A673 (cell line): ENCODE measurements at places on chromosomes 1 and 21. TPM values are rescaled to one million over a fixed set of nuclear protein-coding genes. Genes with fewer than 3 reads are reported as not detected.

DNA sequence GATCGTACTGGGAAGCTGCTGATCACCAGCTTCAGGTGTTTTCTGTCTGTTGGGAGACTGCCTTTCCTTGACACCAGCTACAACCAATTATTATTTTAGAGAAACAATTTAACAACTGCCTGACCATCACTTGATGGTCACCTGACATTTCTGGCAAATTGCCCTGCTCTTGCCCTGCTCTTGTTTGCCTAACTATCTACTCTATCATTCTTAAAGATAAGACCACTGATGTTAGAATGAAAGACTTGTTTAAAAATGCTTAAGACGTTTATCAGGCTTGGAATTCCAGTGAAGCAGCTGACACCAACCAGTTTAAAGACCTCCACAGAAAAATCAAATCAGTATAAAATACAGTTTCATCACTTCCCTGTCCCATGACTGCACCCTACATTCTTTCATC is 423.3 kb upstream of the CAMK1G start:
- no peak for DNase-seq

- no peak for DNase-seq
These were observed 44.0 kb downstream of the ETS2 start for GRCh38 chr21:38849776-38850175.

GRCh38 chr1:29237129-29237821 is 953 bp downstream of the PTPRU start:
- DNase-seq: peak; percentile 43

The MTARC2 gene
- total RNA-seq: 0.55 TPM in 1 of 2 replicates, not detected in the other

DNA sequence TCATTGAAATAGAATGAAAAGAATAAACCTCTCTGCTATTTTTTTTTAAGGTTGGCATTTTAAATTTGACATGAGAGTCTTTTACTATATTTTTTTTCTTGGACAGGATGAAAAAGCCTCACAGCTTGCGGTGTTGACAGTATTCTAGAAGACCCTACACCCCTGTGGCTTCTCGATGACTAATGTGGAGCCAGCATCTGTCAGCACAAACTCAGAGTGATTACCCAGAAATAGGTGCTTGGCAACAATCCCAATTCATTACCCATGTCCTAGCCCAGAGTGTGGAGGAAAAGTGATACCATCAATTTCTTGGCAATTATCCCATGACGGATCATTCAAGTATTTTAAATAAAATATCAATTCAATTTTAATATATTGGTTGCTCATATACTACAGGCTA is 186.8 kb upstream of the MAP1LC3C start:
- DNase-seq: peak; percentile 14

- DNase-seq: no peak
These were observed 120.1 kb downstream of the ASTN1 start for GRCh38 chr1:177044390-177044789.

DNA sequence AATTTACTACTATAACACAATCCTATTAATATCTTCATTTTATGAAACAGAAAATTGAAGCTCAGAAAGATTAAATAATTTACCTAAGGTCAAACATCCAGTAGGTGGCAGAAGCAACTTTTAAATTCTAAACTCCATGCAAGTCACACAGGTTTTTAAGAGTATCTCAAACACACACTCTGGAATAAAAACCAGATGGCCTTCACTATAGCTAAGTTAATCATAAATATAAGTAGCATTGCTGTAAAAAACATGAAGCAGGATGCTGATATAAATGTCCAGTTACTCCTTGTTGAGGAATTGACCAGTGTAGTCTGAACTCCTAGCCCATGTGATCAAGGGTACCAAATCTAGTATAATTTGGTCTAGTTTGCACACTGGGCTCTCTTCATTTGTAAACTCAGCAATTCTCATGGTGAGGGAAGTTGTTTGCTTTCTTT is 9.4 kb upstream of the FMO3 start:
- DNase-seq: peak; percentile 53

- peak; percentile 76 for DNase-seq
These were observed 6.2 kb downstream of the S100A7A start for GRCh38 chr1:153422450-153423068.

The A3GALT2 gene
- 0.39 TPM in 1 of 2 replicates, not detected in the other for total RNA-seq
